ENCODE measurements at places on chromosomes 6 and 20.

DNA sequence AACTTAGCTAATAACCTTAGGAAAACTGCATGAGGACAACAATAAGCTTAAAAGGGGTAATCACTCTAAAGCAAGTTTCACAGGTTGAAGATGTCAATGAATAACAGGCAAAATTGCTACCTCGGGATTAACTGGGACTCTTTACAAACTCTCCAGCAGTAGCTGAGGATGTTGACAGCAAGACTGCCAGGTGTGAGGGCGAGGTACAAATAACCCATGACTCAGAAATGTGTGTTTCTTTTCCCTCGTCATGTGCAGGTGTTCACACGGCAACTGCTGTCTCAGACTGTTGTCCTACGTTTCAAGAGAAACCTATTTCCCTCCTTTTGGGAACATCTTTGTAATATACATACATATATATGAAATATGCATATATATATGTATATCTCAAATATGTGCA, 15.9 kb downstream of the BCAS1 start:
- DNase-seq: no peak

DNA sequence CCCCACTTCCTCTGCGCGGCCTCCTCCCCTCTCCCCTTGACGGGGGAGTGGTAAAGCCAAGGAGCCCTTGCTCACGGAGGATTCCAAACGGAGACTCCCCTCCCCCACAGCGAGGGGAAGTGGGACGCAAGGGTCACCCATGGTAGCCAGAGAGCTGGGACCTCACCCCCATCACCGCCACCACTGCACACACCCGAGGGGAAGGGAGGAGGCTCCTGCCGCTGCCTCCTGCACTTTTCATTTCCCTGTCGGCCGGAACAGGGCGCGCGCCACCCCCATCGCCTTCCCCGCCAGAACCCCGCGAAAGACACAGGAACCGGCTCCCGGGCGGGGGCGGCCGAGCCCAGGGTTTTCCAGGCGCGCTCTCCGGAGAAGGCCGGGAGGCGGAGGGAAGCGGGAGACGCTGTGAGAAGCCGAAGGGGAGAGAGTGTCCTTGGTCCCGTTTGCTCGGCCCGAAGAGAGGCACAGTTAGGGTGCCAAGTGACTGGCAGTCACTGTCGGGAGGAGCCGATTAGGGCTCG, 789 bp downstream of the CCND3 start:
- peak; percentile 55 for DNase-seq

GRCh38 chr6:35735452-35735851, 1.4 kb upstream of the ARMC12 start:
- DNase-seq: no peak

DNA sequence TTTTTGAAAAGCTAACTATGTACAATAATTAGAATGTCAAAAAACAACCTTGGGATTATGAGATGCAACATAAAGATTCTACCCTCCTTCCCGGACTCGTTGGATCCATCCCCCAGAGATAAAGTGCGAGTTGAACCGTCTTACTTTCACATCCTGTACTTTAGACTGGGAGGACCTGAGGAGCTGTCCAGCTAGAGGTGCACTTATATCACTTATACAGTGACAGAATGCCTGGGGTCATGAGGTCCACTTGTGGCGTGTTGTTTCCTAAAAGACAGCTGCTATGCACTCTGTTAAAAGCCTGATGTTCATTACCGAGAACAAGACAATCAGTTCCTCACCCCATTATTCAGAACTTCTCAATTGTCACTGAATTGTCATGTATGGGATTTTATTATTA, 2.1 kb downstream of the CDS2 start:
- no peak for DNase-seq

Measured in suppressor macrophage treated with lipopolysaccharide for 1 hour (primary cell).